H1 (cell line): ENCODE measurements at places on chromosomes 1 and 21.

GRCh38 chr1:92857817-92858216 is 26.0 kb downstream of the RPL5 start:
- no peak overlapping the region for H3K27ac ChIP-seq
- no peaks in the 10 kb centered on the region for H3K4me1 ChIP-seq

DNA sequence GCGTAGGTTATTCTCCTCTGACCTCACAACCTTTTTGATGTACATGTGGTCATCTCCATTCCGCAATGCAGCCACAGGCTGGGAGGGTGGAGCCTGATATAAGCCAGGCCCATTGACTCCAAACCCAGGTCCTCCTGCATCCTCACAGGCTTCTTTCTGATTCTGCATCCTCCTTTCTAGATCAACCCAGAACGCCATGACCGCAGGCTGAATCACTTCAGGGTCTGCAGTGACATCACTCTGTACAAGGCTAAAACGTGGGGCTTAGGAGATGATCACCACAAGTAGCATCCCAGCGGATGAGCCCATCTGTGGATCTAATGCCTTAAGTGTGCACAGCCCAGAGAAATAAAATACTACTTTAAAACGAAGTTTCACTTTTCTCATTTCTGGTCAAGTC is 16.1 kb downstream of the EBNA1BP2 start:
- no peaks in the 10 kb centered on the region for H3K4me1 ChIP-seq
- H3K27ac ChIP-seq, result no peak overlapping the region
- DNase-seq, result no peak
- no peaks in the 10 kb centered on the region for H3K27me3 ChIP-seq

DNA sequence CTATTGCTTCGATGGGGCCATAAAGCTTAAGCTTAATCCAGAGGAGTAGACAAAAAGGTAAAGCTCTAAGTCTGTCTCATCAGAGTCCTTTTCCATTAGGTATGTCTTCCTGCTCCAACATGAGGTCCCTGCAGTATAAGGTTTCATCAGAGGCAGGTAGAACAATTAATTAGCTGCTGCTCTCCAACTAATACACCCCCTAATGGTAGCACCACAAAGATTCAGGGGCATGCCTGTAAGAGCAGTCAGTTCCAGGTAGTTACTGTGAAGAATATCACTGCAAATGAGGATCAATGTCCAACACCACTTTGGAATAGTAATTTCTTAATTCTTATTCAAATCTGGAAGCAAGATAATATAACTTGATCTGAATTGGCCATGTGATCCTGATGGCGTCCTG is 160.3 kb upstream of the ESRRG start:
- no peaks in the 10 kb centered on the region for H3K4me1 ChIP-seq
- DNase-seq, result no peak
- H3K27me3 ChIP-seq, result no peaks in the 10 kb centered on the region

DNA sequence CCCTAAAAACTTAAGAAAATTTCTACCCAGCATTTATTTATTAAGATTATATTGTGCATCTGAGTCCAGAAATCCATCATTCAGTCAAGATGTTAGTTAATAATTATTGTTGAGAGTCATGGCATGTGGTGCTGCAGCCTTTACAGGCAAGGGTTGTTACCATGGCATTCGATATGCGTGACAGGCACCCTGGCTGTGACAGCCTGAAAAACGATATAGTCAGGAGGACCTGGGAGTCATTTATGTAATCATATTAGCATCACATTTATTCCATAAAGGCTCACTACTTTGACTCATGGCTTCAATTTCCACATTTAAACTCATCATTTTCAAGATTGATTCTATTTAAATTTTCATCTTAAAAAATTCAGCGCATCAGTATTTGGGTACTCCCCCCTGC is 68.0 kb downstream of the CACHD1 start:
- no peak for DNase-seq
- no peaks in the 10 kb centered on the region for H3K36me3 ChIP-seq
- no peaks in the 10 kb centered on the region for H3K27me3 ChIP-seq
- H3K4me1 ChIP-seq, result peaks cover 24% of the 10 kb centered on the region

GRCh38 chr1:202812176-202813026 is 1.6 kb downstream of the PCAT6 start:
- H3K27ac ChIP-seq, result no peak overlapping the region
- H3K4me1 ChIP-seq, result peaks cover 17% of the 10 kb centered on the region
- DNase-seq, result peak; percentile 55
- peak overlapping the region; percentile 84 for H3K4me3 ChIP-seq
